ENCODE measurements at places on chromosomes 12 and 14.

DNA sequence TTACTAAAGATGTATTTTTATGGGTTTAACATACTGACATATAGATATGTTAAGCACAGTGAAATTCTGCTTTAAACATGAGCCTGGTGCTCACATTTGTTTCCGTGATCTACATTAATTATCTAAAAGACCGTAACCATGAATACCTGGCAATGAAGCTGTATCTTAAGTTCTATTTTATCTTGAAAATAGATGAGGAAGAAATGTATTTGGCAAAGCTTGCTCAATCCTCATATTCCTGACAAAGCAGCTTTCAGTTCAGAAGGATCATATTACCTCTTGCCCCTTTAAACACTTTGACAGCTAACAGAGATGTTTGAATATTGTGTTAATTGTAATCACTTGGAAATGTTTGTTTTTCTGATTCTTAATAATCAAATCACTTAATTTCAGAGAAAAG is 9.8 kb downstream of the EPYC start:
- DNase-seq: no peak

GRCh38 chr12:68154779-68155178 is 4.8 kb downstream of the IFNG start:
- DNase-seq: no peak

DNA sequence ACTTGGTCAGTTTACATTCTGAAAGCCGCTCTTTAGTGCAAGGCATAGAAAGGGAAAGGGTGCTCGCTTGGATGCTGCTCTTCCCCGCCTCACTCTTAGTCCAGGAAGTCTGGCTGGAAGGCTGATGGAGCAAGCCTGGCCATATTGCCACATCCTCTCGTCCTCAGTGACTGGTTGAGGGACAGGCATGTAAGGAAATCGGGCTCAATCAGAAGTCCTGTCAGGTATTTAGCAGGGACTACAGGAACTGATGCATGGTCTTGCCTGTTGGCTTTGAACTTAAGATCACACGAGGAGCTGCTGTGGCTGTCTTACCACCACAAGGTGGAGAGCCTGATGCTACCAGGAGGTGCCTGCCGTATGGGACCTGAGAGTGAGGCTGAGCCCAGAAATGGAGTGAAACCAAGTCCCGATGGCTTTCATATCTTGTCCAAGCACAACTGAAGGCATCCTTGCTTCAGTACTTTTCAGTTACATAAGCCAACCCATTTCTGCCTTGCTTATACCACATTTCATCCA is 10.7 kb upstream of the C12orf75 start:
- no peak for DNase-seq

DNA sequence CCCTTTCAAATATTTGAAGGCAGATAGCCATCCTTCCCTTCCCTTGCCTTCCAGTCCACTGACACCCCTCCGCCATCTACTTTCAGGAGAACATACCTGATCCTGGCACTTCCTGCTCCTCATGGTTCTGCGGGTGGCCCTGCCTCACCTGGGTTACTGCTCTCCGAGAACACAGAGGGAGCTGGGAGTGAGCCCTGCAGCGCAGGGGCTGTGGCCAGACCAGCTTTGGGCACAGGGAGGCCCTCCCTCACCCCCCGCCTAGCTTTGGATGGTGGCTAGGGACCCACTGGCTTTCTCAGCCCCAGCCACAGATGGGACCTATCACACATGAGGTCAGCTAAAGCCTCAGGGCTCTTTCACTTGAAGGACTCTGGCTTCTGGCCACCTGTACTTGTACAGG is 12.4 kb downstream of the IQSEC3 start:
- no peak for DNase-seq

GRCh38 chr12:16389594-16389993 is 42.1 kb downstream of the MGST1 start:
- DNase-seq: no peak

DNA sequence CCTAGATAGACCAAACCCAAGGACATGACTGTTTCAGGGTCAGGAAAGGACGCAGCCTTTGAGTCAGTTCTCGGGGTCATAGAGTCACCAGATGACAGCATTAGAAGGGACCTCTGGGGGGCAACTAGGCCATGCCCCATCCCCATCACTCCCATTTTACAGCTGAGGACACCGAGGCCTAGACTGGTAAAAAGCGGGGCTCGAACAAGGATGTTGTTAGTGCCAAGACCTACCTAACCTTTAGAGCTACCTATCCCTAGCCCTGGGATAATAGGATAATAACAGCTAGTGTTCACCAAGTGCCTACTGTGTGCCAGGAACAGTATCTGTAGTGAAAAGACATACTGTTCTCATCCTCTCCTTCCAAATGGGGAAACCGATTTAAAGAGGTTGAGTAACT is 48.7 kb downstream of the PLEKHG3 start:
- DNase-seq: no peak

DNA sequence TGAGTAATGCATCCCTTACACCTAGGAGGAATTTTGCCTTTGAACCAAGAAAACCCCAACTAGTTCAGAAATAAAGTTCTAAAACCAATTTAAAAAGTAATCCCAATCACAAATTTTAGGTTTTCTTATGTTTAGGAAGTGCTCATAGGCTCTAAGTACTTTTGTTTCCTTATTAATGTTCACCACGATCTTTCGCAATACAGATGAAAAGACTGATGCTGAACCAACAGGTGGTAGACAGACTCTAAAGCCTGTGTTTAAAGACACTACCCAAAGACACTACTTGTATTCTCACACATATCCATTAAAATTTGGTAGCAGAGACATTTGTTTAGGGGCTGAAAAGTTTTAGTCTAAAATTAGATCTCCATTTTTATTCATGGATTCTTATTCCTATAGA is 10.6 kb upstream of the PHLDA1 start:
- DNase-seq: no peak

GRCh38 chr12:5807090-5807414 is 138.0 kb downstream of the ANO2 start:
- DNase-seq: no peak

DNA sequence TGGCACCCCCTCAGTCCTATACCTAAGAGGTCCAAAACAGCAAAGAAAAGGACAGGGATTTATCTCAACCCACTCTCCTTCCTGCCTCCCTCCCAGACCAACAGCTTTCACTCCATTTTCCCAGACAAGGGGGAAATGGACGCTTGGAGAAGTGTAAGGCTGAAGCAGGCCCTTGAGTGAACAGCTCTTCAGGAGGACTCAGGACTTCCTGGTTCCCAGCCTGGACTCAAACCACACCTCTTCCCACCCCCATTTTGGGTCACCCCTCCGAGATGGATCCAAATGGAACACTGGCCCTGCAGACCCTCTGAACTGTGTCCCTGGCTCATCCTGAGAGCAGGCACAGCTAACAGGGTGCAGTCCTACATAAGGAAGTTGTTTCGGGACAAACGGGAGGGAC is 2.7 kb downstream of the KMT2D start:
- DNase-seq: no peak

- DNase-seq: no peak
These were observed 70.9 kb downstream of the RESF1 start for GRCh38 chr12:32030151-32030550.

GRCh38 chr14:105195522-105196264 is 14.6 kb upstream of the NUDT14 start:
- DNase-seq: no peak

GRCh38 chr12:48946205-48946604 is 11.1 kb downstream of the ARF3 start:
- DNase-seq: no peak

- DNase-seq: no peak
These were observed 23.3 kb upstream of the HMGA2 start for GRCh38 chr12:65800937-65801336.

DNA sequence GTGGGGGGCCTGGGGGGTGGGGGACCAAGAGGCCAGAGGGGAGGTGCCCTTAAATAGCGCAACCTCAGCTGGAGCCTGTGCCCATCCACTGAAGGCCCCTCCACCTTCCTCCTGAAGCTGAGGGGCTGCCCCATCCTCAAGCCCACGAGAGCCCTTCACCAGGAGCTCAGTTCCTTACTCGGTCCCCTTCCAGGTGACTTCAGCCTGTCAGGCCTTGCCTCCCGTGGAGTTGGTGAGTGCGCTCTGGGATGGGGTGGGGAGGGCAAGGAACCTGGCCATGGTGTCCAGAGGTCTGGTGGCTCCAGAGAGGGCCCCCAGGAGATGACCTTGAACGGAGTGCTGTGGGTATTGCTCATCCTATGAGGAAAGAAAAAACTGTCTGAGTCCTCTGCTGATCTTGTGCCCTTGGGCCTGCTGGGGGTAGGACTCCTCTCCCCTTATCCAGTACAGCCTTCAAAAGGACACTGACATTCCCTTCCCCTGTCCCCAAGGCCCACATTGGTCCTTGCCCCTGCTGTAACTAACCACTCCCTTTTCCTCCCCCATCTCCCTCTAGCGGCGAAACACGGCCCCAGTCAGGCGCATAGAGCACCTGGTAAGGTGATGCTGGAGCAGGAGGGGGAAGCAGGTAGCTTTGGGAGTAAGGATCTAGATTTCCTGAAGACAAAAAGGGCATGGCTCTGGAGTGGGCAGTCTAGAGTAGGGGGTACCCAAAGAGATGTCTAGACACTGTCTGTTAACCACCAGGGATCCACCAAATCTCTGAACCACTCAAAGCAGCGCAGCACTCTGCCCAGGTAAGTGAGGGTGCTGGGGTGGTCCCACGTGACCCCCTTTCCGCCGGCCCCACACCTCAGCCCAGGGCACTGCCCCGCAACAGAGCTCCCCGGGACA is 3.6 kb downstream of the TNS2 start:
- DNase-seq: no peak
